Caco-2 (cell line): ENCODE measurements at places on chromosomes 2 and 18. TPM values are rescaled to one million over a fixed set of nuclear protein-coding genes. Genes with fewer than 3 reads are reported as not detected.

FEV gene
- total RNA-seq, result not detected in 2 replicates

FKBP1B gene
- 3.2 and 3.7 TPM in 2 replicates for total RNA-seq

CYBRD1 gene
- total RNA-seq, result 6.5 and 9.7 TPM in 2 replicates

TFCP2L1 gene
- 17.8 and 18.4 TPM in 2 replicates for total RNA-seq

NEDD4L gene
- 84.4 and 85.4 TPM in 2 replicates for total RNA-seq

OTOS gene
- not detected in 2 replicates for total RNA-seq

XDH gene
- 1.3 and 1.4 TPM in 2 replicates for total RNA-seq

INO80B gene
- 25.2 and 29.1 TPM in 2 replicates for total RNA-seq

POTEC gene
- not detected in 2 replicates for total RNA-seq

DNA sequence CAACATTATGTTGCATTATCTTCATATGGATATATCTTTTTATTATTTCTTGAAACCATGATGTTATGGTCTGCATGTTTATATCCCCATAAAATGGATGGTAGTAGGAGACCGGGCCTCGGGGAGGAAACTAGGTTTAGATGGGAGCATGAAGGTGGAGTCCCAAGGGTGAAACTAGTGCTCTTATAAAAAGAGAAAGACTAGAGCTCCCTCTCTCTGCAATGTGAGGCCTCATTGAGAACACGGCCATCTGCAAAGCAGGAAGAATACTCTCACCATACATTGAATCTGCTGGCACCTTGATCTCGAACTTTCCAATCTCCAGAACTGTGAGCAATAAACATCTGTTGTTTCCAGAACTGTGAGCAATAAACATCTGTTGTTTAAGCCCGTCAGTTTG, 64.0 kb downstream of the NXPH2 start:
- peaks cover 27% of the 10 kb centered on the region for H3K4me1 ChIP-seq
- H3K27ac ChIP-seq, result no peak overlapping the region
- no peaks in the 10 kb centered on the region for H3K36me3 ChIP-seq
- H3K27me3 ChIP-seq, result no peaks in the 10 kb centered on the region
- no peak for DNase-seq

GRCh38 chr2:181183878-181184542, 203.6 kb downstream of the UBE2E3 start:
- H3K4me1 ChIP-seq, result no peaks in the 10 kb centered on the region
- H3K27ac ChIP-seq, result no peak overlapping the region
- H3K36me3 ChIP-seq, result no peaks in the 10 kb centered on the region
- no peaks in the 10 kb centered on the region for H3K27me3 ChIP-seq
- no peak for DNase-seq

DNA sequence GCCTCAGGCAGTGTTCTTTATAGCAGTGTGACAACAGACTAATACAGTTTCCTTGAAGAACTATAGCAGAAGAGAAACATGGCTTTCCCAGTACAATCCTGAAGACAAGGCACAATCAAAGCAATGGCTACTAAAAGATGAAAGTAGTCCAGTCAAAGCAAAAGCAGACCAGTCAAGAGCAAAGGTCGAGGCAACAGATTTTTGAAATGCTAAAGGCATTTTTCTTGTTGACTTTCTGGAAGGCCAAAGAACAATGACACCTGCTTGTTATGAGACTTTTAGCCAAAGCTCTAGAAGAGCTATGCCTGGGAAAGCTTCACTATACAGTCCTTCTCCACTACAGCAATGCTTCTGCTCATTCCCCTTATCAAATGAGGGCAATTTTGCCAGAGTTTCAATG, 269.9 kb downstream of the EXOC6B start:
- H3K27me3 ChIP-seq, result no peaks in the 10 kb centered on the region
- no peaks in the 10 kb centered on the region; the same call in none of the 2 replicates for H3K4me1 ChIP-seq
- DNase-seq, result peak; percentile 27
- H3K27ac ChIP-seq, result no peak overlapping the region
- no peak overlapping the region for H3K4me3 ChIP-seq

GRCh38 chr18:25345081-25345866, 6.7 kb downstream of the ZNF521 start:
- H3K36me3 ChIP-seq, result no peaks in the 10 kb centered on the region
- no peak for DNase-seq
- H3K4me3 ChIP-seq, result no peak overlapping the region
- no peaks in the 10 kb centered on the region for H3K4me1 ChIP-seq
- H3K27me3 ChIP-seq, result no peaks in the 10 kb centered on the region

DNA sequence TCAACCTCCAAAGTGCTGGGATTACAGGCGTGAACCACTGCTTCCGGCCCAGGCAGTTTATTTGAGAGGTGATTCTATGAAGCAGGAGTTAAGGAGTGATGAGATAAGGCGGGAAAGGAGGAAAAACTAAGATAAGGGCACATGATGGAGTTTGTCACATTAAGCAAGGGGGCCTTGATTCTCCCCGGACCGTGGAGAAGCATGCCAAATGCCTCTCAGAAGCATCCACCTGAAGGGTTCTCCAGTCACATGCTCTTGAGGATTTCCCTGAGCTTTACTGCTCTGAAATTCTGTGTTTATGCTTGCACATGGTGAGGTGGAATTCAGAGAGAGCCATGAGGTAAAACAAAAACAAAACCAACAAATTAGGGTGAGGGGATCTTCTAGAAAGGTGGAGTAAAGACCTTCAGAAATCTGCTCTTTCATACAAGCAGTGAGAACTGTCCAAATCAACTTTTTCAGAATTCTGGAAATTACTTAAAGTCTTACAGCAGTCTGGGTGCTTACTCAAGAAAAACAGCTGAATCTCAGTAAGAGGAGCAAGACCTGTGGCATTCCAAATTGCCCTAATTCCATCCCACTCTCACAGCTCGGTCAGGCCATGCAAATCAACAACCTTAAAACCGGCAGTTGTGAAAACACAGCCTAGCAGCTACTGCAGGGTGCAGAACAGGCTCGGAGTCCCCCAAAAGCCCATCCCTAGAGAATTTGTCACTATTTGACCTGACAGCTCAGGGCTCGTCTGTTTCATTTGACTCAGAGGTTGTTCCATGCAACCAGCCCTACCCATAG, 69.1 kb upstream of the CTLA4 start:
- no peaks in the 10 kb centered on the region for H3K27me3 ChIP-seq
- no peak for DNase-seq
- no peaks in the 10 kb centered on the region for H3K36me3 ChIP-seq
- peaks cover 11% of the 10 kb centered on the region for H3K4me1 ChIP-seq
- H3K4me3 ChIP-seq, result no peak overlapping the region

GRCh38 chr2:80496346-80496745, 191.8 kb upstream of the LRRTM1 start:
- H3K27me3 ChIP-seq, result no peaks in the 10 kb centered on the region
- no peak for DNase-seq
- H3K36me3 ChIP-seq, result no peaks in the 10 kb centered on the region
- H3K27ac ChIP-seq, result no peak overlapping the region
- no peak overlapping the region for H3K4me3 ChIP-seq
- no peaks in the 10 kb centered on the region for H3K4me1 ChIP-seq

GRCh38 chr18:67232991-67233390, 283.5 kb downstream of the DSEL start:
- no peaks in the 10 kb centered on the region for H3K36me3 ChIP-seq
- no peaks in the 10 kb centered on the region for H3K4me1 ChIP-seq
- H3K4me3 ChIP-seq, result no peak overlapping the region
- H3K27me3 ChIP-seq, result no peaks in the 10 kb centered on the region
- H3K27ac ChIP-seq, result no peak overlapping the region
- DNase-seq, result no peak

DNA sequence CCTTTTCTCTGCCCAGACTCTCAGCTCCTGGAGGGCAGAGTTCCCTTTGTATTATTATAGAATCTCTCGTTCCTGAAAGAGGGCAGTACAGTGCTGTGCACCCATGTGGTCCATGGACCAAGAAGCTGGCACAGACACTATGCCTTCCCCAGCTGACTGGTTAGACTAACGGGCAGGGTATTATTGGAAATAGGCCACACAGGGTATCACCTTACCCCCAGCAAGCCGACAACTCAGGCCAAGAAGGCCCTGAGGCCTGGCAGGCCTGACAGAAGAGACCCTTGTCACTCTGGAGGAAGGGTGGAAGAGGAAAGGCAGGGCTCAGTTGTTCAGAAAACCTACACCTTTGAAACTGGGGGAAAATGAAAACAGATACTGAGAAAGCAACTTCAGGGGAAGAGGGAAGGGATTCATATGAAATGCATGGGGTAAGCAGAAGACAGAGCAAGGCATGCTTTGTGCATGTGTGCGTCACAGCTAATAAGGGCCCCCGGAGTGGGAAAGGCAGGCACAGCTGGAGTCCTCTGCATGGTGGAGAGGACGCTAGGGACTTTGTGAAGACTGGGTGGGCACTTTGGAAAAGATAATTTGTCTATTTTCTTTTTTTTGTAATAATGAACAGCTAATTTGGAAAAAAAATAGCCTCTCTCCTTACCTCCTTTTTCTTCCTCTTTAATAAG, 476.8 kb upstream of the CELF4 start:
- H3K4me3 ChIP-seq, result no peak overlapping the region
- H3K4me1 ChIP-seq, result no peaks in the 10 kb centered on the region
- no peak for DNase-seq

GRCh38 chr2:96867756-96868554, 1.9 kb downstream of the SEMA4C start:
- H3K4me1 ChIP-seq, result peaks cover 11% of the 10 kb centered on the region
- no peaks in the 10 kb centered on the region for H3K27me3 ChIP-seq
- H3K27ac ChIP-seq, result peak overlapping the region; percentile 75
- no peak for DNase-seq
- H3K4me3 ChIP-seq, result peak overlapping the region; percentile 95
- H3K36me3 ChIP-seq, result peaks cover 7% of the 10 kb centered on the region

- no peak overlapping the region for H3K27ac ChIP-seq
- no peaks in the 10 kb centered on the region for H3K4me1 ChIP-seq
- no peaks in the 10 kb centered on the region for H3K36me3 ChIP-seq
- H3K4me3 ChIP-seq, result no peak overlapping the region
- DNase-seq, result no peak
Measured at GRCh38 chr18:47050468-47050867, 15.0 kb upstream of the ELOA2 start.

DNA sequence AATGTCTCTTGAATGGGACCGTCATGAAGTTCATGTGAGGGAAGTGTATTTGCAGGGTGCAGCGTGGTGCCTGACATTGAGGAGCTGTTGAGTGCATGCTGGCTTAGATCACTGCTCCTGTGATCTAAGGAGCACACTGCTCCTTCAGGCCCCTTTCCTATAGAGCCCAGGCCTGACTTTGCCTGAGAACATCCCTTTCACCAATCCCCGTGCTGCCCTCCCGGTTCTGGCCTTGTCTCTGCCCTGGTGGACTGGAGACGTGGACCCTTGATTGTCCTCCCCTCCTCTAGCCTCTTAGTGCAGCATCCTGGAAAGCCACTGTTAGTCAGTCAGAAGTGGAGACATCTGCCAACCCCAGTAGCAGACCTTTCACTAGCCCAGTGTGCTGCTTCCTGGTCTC, 323.6 kb upstream of the HS6ST1 start:
- DNase-seq, result no peak
- no peak overlapping the region for H3K4me3 ChIP-seq
- H3K27ac ChIP-seq, result no peak overlapping the region
- no peaks in the 10 kb centered on the region for H3K36me3 ChIP-seq
- no peaks in the 10 kb centered on the region for H3K27me3 ChIP-seq

DNA sequence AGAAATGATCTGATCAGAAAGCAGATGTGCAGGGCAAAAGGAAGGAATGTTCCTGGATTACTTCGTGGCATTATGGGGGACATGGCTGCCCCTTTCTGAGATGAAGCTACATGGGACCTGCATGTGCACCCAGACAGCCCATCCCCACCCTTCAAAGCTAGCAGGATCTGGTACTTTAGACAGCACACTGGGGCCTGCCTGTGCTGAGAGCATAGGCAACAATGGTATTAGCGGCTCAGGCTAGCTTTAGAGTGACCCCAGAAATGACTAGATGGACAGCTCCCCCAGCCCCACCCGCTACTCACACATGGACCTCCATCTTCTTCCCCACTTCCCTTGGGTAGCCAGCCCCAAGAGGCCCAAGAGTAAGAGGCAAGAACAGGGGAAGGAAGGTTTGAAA, 61.5 kb upstream of the NFE2L2 start:
- DNase-seq, result no peak
- 0 out of 2 replicates have a peak, but pooled peaks cover 2% of the 10 kb centered on the region for H3K36me3 ChIP-seq
- no peak overlapping the region for H3K27ac ChIP-seq
- H3K4me1 ChIP-seq, result peaks cover 61% of the 10 kb centered on the region
- H3K27me3 ChIP-seq, result no peaks in the 10 kb centered on the region
- no peak overlapping the region for H3K4me3 ChIP-seq

DNA sequence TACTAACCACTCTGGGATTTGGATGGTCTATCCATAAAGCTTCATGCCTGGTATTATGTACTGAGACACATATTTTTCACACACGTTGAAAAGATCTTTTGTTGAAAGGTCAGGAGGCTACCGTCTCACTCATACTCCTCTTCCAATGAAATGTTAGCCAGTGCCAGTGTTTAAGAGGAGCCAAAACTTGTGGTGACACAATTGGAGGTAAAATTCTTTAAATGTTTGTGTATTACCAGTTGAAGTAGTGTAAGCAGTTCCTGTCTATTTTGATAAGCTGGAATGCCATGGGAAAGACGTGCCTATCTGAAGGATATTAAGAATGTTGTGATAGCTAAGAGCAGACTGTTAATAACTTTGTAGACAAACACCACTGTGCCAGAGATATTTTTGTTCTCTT, 32.1 kb downstream of the MARCHF7 start:
- H3K4me1 ChIP-seq, result no peaks in the 10 kb centered on the region
- DNase-seq, result no peak
- no peaks in the 10 kb centered on the region for H3K27me3 ChIP-seq
- no peaks in the 10 kb centered on the region for H3K36me3 ChIP-seq
- H3K4me3 ChIP-seq, result no peak overlapping the region

DNA sequence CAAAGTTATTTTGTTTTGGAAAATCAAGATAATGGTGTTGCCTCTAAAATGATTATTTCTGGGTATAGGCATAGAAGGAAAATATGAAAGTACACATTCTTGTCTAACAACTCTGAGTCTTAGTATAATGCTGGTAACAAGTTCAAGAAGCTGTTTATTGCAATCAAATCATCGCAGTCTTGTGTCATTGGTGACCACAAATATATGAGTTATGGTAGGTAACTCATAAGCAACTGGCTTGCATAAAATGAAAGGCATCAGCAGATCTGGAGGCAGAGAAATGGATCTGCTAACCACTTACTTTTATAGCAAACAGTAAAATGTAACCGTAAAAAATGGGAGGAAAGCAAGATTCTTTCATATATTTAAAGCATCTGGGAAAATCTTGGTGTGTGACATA, 156.2 kb upstream of the TCF4 start:
- H3K27ac ChIP-seq, result no peak overlapping the region
- H3K4me3 ChIP-seq, result no peak overlapping the region
- no peak for DNase-seq
- no peaks in the 10 kb centered on the region for H3K27me3 ChIP-seq
- no peaks in the 10 kb centered on the region; the same call in 1 of the 2 replicates for H3K36me3 ChIP-seq

GRCh38 chr2:62458206-62458641, 47.8 kb downstream of the TMEM17 start:
- H3K27ac ChIP-seq, result no peak overlapping the region
- peaks cover 28% of the 10 kb centered on the region for H3K4me1 ChIP-seq
- no peak overlapping the region for H3K4me3 ChIP-seq
- no peaks in the 10 kb centered on the region for H3K27me3 ChIP-seq

DNA sequence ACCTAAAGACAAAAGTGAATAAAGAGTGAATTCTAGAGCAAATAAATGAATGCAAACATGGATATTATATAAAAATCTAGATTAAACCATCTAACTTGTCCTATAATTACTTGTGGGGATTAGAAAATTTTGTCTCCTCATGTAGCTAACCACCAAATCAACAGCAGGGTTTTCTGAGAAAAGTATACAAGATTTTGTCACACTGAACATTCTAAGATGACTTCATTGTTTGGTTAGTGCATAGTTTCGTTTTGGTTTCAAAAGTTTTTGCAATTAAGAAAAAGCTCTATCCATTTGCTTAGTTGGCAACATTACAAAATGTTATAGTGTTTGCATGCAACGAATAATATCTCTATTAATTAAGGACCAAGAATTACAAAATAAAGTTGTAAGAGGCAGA, 125.0 kb downstream of the LRP2 start:
- no peaks in the 10 kb centered on the region for H3K27me3 ChIP-seq
- no peak overlapping the region for H3K4me3 ChIP-seq
- H3K36me3 ChIP-seq, result peaks cover 3% of the 10 kb centered on the region; the same call in 1 of the 2 replicates
- peak overlapping the region; percentile 70 for H3K27ac ChIP-seq
- no peak for DNase-seq
